Calu3 (cell line): ENCODE measurements at places on chromosomes 12 and 14. TPM values are rescaled to one million over a fixed set of nuclear protein-coding genes. Genes with fewer than 3 reads are reported as not detected.
A peak's percentile ranks its signal among the peaks of the same experiment; 100 is the strongest.

LETMD1 gene
- 41.6 and 47.1 TPM in 2 replicates for total RNA-seq

RHEBL1 gene
- 2.0 and 2.6 TPM in 2 replicates for total RNA-seq

VAMP1 gene
- 5.0 and 7.4 TPM in 2 replicates for total RNA-seq

PTHLH gene
- total RNA-seq: 0.91 and 1.3 TPM in 2 replicates

NR1H4 gene
- total RNA-seq: 5.2 and 9.6 TPM in 2 replicates

NUP37 gene
- 59.0 and 72.1 TPM in 2 replicates for total RNA-seq

CCDC196 gene
- not detected in 2 replicates for total RNA-seq

TMPRSS12 gene
- not detected in 2 replicates for total RNA-seq

POP5 gene
- total RNA-seq: 81.0 and 84.4 TPM in 2 replicates

SDR9C7 gene
- total RNA-seq: not detected in 2 replicates

SYT1 gene
- total RNA-seq: 1.3 and 2.1 TPM in 2 replicates

GRCh38 chr12:110203546-110203945, 77.5 kb upstream of the ATP2A2 start:
- no peak for DNase-seq

GRCh38 chr14:105203057-105203531, 22.0 kb upstream of the NUDT14 start:
- peak; percentile 84 for DNase-seq

DNA sequence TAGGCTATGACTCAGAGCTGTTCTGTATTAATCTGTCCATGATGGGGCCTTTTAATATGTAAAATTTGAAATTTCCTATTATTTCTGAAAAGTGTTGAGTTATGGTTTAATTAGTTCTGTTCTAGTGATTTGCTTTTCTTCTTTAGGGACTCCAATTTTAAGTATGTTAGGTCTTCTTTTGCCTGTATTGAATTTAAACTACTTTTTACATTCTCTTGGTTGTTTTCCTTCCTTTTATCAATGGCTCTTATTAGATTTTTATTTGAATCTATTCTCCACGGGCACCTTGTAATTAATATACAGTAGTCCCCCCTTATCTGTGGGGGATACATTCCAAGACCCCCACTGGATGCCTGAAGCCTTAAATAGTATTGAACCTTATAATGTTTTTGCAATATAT, 46.4 kb downstream of the DDHD1 start:
- DNase-seq: no peak

- DNase-seq: peak; percentile 74
Observed at GRCh38 chr14:102323102-102323501, 3.6 kb downstream of the ZNF839 start.

- DNase-seq: no peak
Observed at GRCh38 chr14:84485036-84485435, 1044.9 kb upstream of the FLRT2 start.

DNA sequence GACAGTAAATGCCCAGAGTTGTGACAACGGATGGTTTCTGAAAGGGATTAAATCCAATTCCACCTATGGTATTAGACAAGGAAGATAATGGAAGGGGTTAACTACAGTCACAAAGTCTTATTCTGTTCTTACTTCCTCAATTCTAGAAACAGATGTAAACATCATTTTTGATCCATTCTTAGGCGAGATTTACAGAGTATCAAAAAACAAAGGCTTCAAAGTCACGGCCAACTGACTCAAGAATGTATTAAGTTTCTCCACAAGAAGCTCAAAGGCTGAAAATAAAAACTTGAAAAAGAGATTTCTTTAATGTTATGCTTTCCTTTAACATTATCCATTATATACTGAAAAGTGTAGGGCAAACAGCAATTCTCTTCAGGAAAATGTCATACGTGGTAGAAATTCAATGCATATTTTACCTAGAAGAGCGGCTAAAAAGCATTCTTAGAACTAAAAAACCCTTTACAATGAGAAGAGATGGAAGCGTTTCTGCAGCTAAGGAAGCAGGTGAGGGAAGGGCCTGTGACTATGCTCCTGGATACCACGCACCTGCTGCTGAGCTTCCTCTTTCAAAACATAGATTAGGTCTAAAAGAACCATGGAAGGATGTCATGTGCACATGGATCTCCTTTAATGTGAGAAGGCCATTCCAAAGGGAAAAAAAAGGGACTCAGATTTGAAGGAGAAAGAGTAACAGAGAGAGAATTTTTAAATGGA, 185.8 kb downstream of the STXBP6 start:
- no peak for DNase-seq

- DNase-seq: peak; percentile 32
Observed at GRCh38 chr14:20998139-20998538, 954 bp upstream of the SLC39A2 start.

GRCh38 chr12:122844366-122844971, 9.2 kb downstream of the HIP1R start:
- DNase-seq: no peak

- no peak for DNase-seq
Observed at GRCh38 chr14:101369194-101369915, 191.9 kb upstream of the DIO3 start.

- DNase-seq: peak; percentile 30
Observed at GRCh38 chr14:61965030-61965745, 203.0 kb downstream of the SNAPC1 start.

DNA sequence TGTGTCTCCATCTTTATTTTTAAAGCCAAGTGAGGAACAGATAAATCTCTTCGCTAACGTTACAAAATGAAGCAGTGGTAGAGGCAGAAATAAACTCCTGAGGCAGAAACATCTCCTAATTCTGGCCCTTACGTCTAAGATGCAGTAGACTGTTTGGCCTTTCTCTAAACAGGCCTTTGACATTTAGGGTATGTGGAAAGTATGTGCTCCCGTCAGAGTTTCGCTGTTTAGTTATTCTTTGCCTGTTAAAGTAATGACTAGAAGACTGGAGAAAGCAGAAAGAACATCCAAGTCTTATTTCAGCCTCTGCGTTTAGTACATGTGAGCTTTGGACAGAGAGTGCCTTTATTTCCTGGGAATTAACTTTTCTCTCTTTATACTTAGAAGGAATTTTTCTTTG, 216.6 kb downstream of the RAD51B start:
- no peak for DNase-seq

- DNase-seq: no peak
Observed at GRCh38 chr12:122928404-122929147, 32.7 kb upstream of the VPS37B start.

GRCh38 chr12:1591543-1591942, 2.8 kb downstream of the FBXL14 start:
- DNase-seq: no peak

- no peak for DNase-seq
Observed at GRCh38 chr12:30909349-30910037, 17.1 kb upstream of the TSPAN11 start.

- no peak for DNase-seq
Observed at GRCh38 chr14:96906434-96906833, 109.3 kb downstream of the VRK1 start.

GRCh38 chr14:96827290-96827689, 30.1 kb downstream of the VRK1 start:
- no peak for DNase-seq

DNA sequence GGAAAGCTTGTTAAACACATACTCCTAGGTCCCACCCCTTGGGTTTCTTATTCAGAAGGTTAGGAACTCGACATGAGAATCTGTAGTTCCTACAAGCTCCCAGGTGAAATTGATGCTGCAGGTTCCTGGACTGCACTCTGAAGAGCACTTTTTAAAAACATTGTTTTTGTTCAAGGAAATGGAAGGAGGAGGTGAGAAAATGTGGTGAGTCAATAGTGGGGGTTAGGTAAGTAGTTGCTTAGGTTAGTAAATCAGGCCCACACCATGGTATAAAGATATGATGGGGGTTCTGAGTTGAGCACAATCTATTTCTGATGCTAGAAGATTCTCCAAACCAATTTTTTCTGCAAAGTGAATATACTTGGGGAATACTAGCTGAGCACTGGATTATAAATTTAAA, 450.3 kb downstream of the CCDC91 start:
- no peak for DNase-seq

GRCh38 chr12:132159555-132160003, 15.3 kb downstream of the NOC4L start:
- DNase-seq: peak; percentile 53

DNA sequence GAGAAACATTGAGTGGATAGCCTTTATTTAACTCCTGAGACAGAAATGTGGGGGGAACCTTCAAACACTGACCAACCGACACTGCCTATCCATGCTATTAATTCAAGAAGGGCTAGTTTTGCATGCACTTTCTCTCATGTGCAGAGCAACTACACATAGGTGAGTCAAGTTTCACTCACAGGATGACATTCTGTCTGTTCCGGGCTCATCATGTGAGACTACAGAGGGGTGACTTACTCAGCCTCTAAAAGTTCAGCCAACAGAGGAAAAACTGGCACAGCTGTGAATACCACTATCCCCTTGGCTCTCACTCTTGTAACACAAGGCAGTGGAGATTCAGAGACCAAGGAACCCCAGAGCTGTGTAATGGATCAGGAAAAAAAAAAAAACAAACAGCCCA, 13.3 kb downstream of the BEST3 start:
- DNase-seq: no peak

GRCh38 chr12:105575235-105575634, 244.7 kb downstream of the C12orf75 start:
- no peak for DNase-seq

DNA sequence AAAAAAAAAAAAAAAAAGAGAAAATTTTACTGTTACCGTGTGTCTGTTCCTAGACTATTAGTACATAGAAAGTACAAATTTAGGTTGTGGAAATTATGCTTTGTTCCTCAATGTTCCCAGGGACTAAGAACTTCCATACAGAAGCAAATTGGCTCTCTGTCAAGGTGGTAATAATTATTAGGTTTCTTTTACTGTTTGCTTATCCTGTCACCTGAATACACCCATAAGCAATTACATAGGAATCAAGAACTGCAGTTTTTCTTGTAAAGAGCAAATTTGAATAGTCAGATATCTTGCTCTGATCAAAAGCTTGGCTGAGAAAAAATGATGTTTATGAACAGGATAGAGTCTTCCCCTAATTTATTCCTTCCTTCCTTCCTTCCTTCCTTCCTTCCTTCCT, 191.2 kb downstream of the AEBP2 start:
- DNase-seq: no peak

DNA sequence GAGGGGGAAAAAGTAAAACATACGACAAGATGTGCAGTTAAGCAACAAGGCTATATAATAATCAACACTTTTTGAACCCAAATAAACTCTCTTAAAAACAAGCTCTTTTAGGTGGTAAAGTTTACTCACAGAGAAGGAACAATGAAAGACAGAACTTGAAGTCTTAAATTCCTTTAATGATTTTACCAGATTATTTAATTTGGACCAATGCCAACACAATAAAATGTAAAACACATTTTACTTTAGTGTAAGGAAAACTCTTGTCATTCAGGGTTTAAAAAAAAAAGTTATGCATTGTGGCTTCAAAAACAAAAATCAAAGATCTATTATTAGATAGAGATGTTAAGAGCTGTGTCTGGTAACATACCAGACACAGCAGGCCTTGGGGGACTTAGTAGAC, 13.1 kb downstream of the TSPAN8 start:
- DNase-seq: no peak

- DNase-seq: no peak
Observed at GRCh38 chr14:95362138-95362494, 42.4 kb upstream of the CLMN start.

GRCh38 chr14:100419856-100420255, 96.7 kb downstream of the SLC25A47 start:
- no peak for DNase-seq

DNA sequence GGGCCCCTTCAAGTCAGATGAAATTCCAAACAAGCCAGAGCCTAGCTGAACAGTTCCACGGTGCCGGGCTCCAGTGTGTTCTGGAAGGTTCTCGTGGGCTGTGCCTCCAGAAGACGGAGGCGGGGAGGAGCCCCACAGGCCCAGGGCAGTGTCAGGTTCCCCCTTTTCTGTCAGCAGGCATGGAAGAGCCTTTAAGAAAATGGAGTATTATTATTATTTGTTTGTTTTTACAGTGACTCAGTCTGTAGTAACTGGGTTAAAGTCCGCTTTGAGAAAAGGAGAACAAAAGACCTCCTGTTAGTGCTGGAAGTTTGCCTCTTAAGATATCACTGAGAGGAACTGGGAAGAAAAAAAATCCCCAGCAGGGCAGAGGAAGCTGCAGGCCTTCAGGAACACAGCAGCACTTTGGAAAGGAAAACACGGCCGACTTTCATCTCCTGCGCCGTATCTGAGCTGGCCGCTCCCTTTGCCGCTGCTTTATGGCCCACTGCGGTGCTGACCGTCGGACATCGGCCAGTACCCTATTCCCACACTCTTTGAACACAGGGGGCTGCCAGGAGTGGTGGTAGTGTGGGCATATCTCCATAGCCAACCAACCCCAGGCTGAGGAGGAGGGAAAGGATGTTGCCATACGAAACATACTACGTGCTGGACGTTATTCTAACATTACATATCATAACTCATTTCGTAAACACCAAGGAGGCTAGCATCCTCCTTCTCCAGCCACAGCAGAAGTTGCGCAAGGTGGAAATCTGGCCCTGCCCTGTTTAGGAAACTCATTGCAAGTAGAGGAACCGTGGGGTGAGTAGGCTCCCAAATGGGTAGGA, 194.0 kb downstream of the ZFP36L1 start:
- DNase-seq: peak; percentile 70

GRCh38 chr14:99654235-99654985, 9.5 kb downstream of the HHIPL1 start:
- peak; percentile 52 for DNase-seq

- peak; percentile 68 for DNase-seq
Observed at GRCh38 chr12:57089271-57090245, 644 bp downstream of the NAB2 start.

GRCh38 chr14:61661471-61662400, 33.6 kb upstream of the HIF1A start:
- no peak for DNase-seq

DNA sequence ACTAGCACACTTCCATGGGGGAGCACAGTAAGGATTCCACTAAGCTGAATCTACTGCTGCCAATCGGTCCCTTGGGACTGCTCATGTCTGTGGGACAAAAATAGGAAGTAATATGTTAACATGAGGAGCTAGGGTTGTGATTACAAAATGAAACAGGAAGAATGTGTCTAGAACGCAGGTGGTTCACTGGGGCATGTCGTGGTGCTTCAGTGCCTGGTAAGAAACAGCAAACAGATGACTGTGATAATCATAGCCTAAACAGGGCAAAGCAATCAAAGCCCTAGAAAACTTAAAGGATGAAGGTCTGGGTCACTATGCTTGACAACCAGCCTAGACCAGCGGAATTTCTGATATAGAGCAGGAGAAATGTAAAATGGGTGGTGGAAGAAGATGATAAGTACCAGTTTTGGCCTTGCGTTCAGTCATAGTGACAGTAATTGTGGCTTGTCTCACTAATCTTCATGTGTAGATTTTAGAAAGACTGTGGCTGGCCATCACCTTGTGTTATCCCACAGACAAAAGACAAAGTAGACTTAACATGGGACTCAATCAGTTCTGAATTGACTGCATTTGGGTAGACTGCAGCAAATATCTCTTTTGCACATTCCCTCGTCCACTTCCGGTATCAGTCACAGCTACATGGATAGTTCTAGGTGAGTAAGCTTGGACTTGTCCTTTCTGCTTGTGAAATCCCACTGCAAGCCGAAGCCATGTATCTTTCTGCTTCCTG, 51.4 kb downstream of the WASHC3 start:
- no peak for DNase-seq

DNA sequence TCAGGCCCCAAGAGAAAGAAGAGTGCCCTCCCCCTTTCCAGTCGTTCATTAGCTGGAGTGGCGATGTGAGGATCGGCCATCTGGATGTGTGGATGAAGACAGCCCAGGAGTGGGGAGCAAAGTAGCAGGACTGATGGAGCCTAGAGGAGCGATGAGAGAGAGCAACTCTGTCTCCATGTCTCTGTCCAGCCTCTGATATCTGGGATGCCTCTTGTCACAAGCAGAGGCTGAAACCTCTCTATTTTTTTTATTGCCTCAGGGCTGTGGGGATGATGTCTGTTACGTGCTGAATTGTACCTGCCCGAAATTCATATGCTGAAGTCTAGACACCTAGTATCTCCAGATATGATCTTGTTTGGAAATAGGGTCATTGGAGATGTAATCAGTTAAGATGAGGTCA, 2.7 kb downstream of the SERPINA11 start:
- DNase-seq: no peak
